Activated CD4-positive, alpha-beta T cell treated with anti-CD3 and anti-CD28 coated beads for 24 hours (primary cell): ENCODE measurements at places on chromosomes 11 and 22.

- no peak for DNase-seq
Observed at GRCh38 chr22:23826510-23827350, 12.1 kb downstream of the DERL3 start.

- DNase-seq: no peak
Observed at GRCh38 chr11:44949160-44950030, 1.3 kb downstream of the TP53I11 start.

DNA sequence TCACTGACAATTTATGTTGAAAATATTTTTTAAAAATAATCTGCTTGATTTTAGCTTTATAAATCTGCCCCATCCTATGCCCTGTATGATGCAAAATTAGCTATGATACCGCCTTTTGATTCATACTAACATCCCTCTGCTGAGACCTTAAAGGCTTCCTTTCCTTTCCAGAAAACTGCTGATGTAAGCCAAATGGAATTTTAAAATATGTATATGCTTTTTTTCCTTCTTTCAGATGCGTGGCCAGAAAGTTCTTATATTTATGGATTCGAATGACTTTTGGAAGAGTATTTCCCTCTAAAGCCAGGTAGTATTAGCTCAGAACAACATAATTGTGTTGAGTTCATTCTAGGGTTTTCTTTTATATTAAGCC, 34.5 kb downstream of the SFI1 start:
- DNase-seq: no peak

DNA sequence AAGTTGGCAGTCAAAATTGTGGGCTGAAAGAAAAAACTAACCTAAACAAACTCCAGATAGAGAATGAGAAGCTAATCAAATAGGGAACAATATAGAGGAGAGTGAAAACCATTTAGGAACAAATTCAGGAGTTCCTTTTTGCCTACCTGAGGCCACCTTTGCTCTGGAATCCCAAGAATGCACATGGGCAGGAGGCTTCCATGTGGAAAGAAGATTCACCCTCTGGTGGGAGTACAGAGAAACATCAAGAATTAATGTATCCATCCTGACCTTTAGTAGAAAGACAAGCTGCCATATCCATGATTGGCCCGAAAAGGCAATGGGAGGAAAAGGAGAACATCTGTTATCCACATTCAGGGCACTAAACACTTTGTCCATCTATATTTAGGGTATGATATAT, 35.0 kb upstream of the MRGPRX1 start:
- DNase-seq: no peak

GRCh38 chr11:110614031-110614430, 98.2 kb downstream of the ARHGAP20 start:
- no peak for DNase-seq

- DNase-seq: no peak
Observed at GRCh38 chr22:47548953-47549740, 786.7 kb downstream of the TBC1D22A start.

DNA sequence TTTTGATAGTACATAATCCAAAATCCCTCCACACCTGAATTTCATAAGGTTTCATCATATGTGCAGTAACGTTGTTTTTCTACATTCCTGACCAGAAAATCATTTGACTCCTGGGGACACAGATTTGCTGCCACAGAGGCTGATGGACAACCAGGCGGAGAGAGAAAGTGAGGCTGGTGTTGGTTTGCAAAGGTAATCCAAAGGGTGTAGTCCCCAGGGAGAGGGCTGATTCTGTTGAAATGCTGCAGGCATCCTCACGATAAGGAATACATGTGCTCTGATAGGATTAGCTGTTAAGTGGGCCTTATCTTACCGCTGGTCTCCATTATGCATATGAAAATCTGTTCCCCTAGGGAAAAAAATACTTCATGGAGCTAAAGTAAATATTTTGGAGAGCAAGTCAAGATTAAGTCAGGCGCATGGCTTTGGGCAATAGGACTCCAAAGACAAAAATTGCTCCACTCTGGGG, 8.1 kb downstream of the APOL6 start:
- DNase-seq: no peak

DNA sequence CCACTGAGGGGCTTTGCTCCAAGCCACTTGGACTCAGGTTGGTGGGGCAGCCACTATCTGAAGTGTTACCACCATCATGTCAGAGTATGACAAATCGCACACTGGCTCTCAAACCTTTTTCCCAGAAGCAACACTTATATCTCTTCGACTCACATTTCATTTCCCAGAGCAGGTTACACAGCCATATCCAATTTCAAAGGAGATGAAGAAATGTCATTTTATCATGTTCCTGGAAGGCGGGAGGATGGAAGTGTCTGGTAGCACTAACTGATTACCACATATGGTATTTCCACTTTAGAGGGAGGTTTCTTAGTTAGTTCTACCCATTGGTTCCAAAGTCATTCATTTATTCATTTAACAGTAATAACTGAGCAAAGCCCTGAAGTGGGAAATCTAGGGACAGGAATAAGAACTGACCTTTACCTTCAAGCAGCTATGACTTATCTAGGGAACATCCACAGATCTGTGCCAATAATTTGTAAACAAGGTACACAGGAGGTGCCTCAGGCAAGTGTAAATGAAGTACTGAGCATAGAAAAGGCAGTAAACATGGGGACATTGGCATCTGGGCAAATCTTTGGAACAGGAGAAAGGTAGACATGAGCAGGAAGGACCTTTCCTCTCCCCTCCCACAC, 54.9 kb upstream of the LRRC55 start:
- DNase-seq: no peak

GRCh38 chr11:62588966-62589637, 2.2 kb downstream of the TUT1 start:
- no peak for DNase-seq

GRCh38 chr22:16917144-16918003, 90.6 kb downstream of the GAB4 start:
- peak; percentile 37 for DNase-seq

GRCh38 chr11:35250621-35251020, 111.7 kb downstream of the CD44 start:
- no peak for DNase-seq

GRCh38 chr22:49107961-49108530, 719.6 kb downstream of the BRD1 start:
- no peak for DNase-seq

DNA sequence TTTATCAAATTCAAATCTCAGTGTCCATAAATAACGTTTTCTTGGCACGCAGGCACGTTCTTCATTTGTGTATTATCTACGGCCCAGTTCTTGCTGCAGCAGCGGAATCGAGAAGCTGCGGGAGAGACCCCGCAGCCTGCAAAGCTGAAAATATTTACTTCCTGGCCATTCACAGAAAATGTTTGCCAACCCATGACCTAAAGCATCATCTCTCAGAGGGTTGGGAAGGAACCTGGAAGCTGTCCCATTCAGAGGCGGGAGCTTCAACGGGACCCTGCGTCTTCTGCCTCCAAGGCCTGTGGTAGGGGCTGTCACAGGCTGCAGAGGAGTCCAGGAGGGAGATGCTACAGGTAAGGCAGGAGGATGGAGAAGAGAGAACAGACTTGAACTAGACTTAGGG, 319.2 kb downstream of the MN1 start:
- no peak for DNase-seq

- no peak for DNase-seq
Observed at GRCh38 chr11:74319139-74319816, 7.8 kb upstream of the P4HA3 start.

DNA sequence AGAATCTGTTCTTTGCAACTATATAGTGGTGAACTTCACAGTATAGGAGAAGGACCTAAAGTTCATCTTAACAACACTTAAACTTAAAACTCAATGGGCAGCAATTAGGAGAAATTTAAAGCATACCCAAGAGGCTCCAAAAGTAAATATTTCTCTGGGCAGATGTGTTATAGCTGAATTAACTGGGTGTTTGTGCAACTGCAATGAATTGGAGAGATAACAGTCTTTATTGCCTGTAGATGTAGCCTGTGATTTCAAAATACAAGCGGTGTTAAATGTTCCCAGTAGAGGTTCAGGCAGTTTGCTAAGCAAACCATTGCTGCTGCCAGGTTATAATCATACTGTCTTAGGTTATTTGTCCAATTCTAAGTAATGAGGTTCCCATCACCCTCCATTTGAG, 294.1 kb upstream of the MTNR1B start:
- DNase-seq: no peak

DNA sequence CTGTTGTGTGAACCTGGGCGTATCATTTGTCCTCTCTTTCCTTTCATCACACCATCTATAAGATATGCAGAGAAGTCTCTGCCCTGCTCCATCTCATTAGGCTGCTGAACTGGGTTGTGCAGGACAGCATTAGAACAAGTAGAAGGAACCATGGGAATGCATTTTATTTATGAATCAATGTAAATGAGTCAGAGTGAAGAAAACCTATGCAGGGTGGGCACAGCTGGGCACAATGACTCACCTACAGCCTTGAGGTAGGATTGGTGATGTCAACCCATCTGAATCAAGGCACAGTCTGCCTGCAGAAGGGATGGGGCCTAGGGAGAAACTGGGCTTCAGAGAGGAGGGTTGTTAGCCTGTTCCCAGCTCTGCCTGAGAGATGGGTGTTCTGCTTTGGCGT, 123.4 kb downstream of the CSNK2A3 start:
- no peak for DNase-seq

GRCh38 chr22:45828841-45829240, 148.1 kb downstream of the WNT7B start:
- DNase-seq: no peak

DNA sequence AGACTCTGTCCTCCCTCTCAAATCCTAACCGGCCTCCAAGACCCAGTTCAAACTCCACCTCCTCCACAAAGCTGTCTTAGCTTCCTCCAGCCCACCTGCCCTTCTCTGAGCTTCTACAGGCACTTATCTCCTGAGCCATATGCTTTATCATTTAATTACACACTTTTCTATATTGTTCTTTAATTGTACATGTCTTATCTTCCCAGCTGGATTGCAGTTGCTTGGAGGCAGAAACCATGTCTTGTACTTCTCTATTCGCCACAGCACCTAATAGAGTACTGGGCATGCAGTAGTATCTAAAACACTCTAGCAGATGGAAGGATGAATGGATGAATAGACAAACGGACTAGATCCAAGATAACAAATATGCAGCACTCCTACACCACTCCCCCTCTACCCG, 11.3 kb downstream of the TRIM29 start:
- no peak for DNase-seq

- DNase-seq: no peak
Observed at GRCh38 chr11:70873736-70874412, 378.5 kb downstream of the SHANK2 start.

DNA sequence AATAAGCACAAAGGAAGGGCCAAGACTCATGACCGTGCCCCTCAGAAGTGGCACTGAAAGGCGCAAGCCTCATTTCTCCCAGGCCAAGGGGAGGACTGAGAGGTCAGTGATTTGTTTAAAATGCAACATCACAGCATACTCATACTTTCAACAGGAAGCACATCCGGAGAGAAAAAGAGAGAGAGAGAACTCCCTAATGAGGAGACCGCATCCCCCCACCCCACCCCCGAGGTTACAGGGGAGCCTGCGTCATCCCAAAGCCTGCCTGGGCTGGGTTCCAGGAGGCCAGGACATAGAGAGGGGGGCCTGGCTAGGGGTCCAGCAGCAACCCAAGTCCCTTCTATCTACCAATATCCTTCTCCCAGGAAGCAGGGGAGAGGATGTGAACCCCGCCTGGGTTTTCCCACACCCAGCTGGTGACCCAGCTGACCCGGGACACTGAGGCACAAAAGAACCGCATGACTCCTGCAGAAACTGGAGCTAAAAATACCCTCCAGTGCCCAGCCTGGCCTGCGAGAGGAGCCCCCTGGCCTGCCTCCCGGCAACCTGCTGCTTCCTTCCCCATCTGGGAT, 3.8 kb downstream of the CSNK1E start:
- no peak for DNase-seq

DNA sequence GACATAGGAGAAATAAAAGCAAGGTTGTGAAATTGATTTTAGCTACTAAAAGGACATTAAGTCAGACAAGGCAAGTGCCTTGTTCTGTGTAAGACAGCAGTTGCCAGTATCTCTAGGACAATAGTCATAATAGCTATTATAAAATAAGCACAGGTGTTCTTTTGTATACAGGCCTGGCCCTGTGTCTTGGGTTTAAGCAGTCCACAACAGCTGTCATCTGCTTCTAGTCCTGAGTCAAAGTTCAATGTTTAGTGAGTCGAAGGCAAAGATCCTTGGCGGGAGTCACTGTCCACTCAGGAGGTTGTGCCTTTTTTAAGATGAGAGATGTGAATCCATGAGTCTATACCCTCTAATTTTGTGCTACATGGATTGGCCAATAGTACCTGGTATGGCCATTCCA, 79.5 kb downstream of the SC5D start:
- DNase-seq: no peak

DNA sequence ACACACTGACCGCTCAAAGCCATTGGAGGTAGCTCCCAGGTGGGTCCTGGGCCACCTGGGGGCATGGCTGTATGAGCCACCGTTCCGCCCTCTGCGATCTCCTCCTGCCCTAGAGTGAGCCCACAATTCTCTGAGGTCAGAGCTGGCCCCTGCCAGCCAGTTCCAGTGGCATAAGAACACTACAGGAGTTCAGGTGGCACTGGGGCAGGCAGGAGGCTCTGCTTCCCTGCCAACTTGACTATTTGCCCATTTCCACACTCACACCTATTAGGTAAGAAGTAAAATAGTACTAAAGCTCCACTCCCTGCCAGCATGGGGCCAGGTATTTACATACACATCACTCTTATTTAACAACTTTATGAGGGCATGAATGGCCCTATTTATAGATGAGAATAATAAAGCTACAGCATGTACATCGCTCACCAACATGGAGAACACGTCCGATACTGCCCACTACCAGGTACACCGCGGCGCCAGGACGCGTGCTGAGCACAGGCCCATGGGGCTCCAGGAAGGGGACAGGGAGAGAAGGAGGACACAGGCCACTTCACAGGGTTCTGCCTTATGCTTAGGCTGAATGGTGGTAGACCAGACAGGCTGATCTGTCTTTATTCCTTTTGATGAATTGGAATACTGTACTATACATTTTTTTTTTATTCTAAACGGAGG, 26.2 kb downstream of the PISD start:
- no peak for DNase-seq

GRCh38 chr11:26947904-26948639, 45.8 kb upstream of the FIBIN start:
- no peak for DNase-seq

GRCh38 chr11:58693026-58693425, 38.7 kb downstream of the GLYAT start:
- DNase-seq: no peak

- no peak for DNase-seq
Observed at GRCh38 chr22:49227670-49228069, 600.0 kb downstream of the BRD1 start.

DNA sequence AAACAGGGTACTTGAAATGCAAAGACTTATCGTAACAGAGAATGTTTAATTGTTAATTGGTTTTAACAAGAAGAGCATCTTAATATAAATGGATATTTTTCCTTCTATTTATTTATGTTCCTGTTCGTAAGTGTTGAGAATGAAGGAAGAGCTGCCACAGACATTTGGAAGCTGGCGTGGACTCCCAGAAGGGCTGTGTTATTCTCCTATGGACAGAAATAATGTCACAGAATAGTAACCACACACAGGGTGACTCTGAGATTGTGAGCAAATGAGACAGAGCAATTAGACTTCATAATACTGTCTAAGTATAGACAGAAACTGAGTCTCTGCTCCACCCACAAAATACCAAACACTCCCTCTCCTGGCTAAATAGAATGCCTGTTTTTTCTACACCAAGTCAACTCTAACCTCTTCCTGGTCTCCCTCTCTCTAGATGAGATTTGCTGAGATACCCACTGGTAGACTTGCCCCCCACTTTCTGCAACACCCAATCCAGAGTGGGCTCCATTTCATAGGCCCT, 6.1 kb downstream of the APOL3 start:
- no peak for DNase-seq
